ENCODE measurements at places on chromosomes 2 and 18. TPM values are rescaled to one million over a fixed set of nuclear protein-coding genes. Genes with fewer than 3 reads are reported as not detected.

DNA sequence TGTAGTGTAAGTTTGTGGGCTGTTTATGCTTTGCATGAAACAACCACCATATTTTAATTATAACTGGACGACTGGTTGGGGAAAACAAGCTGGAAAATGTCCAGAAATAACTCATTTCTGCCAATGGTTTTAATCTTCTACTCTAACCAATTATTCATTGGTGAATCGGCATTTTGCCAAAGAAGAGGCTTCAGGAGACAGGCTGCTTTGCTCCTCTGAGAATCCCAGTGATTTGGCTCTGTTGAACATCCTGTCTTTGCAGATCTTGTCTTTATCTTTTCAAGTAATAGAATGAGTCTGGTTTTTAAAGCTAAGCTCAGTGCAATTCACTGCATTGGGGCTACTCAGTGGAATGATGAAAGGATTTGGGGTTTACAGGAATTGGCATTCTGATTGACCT lies 109.6 kb downstream of the APOB start:
- DNase-seq, result no peak

DNA sequence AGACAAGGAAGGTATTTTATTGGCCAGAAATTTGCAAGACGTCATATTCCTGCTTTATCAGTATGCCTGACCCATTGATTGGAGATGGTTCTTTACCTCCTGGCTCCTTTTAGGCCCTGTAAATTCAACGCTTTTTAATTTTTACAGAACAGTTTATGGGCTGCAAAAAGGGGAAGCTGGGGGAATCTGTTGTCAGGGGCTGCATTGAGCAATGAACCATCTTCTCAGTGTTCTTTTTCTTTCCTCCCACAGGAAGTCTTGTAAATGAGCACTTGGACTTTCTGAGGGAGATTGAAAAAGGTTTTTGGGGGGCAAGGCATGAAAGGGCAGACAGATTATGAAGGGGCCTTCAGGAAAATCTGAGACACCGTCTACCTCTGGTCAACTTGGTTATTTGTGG lies 503.6 kb upstream of the TNP1 start:
- DNase-seq, result no peak

DNA sequence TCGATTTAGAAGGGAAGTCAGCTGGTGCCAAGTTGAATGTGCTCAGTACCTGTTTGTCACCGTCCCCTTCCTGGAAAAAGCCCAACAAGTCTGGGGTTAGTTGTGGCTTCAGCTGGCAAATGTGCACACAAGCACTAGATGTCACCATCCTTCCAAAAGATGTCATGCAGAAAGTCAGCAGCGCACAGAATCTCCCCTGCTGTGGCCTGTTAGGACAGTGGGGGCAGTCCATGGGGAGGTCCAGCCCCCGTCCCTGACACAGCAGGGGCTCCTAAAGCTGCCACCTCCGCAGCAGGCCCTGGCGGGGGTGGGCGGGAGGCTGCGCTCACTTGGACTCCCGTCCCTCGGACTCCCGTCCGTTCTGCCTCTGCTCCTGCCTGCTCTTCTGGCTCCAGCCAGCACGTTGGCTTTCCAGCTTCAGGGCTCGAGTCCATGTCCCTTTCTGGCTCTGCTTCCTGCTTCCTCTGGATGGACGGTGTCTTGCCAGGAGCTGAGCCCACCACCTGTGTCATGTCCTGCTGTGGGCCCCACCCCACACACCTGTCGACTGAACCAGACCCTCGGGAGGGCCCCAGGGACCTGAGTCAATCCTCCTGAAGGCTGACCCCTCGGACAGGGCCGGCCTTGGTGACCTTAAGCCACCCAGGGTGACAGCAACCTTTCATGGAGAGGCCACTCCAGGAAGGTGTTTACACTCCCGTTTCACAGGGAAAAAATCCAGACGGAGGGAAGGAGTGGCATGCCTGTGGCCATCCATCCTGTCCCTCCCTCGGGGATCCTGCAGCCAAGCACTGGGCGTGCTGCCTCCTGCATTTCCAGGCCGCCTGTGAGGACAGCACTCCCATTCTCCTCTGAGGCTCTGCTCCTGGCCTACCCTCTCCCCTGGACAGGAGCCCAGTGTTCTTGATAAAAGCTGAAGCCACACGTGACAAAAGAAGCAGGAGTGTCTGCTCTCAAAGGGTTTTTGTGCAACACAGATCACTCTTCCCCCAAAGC lies 8.5 kb downstream of the RAB17 start:
- DNase-seq, result peak; percentile 77

- DNase-seq, result no peak
Measured at GRCh38 chr18:31718386-31718785, 34.0 kb upstream of the B4GALT6 start.

- DNase-seq, result peak; percentile 73
Measured at GRCh38 chr2:98464772-98465310, 20.2 kb downstream of the INPP4A start.

The LYPD6 gene
- not detected for total RNA-seq

- no peak for DNase-seq
Measured at GRCh38 chr2:193537531-193537930, 1342.8 kb upstream of the TMEFF2 start.

- DNase-seq, result no peak
Measured at GRCh38 chr18:63843008-63843407, 44.5 kb upstream of the SERPINB2 start.

DNA sequence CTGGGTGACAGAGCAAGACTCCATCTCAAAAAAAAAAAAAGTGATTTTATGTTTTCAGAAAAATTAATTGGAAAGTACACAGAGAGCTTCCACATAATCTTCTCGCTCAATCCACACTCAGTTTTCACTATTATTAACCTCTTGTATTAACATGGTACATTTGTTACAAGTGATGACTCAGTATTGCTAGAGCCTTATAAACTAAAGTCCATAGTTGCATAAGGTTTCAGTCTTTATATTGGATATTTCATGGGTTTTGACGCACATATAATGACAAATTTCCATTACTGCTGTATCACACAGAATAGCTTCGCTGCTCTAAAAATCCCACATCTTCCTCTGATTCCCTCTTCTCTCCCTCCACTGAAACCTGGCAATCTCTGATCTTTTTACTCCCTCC lies 603.5 kb downstream of the XIRP2 start:
- DNase-seq, result no peak

The VIL1 gene
- not detected for total RNA-seq

GRCh38 chr2:237660381-237660900 lies 33.1 kb downstream of the LRRFIP1 start:
- DNase-seq, result no peak

- peak; percentile 88 for DNase-seq
Measured at GRCh38 chr2:8583400-8584173, 98.3 kb upstream of the ID2 start.

GRCh38 chr2:7161501-7161900 lies 244.3 kb downstream of the RNF144A start:
- DNase-seq, result no peak

GRCh38 chr2:9410108-9410507 lies 13.2 kb downstream of the ITGB1BP1 start:
- DNase-seq, result no peak

All from activated CD8-positive, alpha-beta T cell treated with anti-CD3 and anti-CD28 coated beads, Interleukin-2, amount 10 ng/mL, durations not matched to agents 7 days and 5 days (primary cell).